ENCODE measurements at places on chromosomes 3 and 15.

- no peak for DNase-seq
These were observed 60.2 kb downstream of the GPD1L start for GRCh38 chr3:32166654-32167053.

DNA sequence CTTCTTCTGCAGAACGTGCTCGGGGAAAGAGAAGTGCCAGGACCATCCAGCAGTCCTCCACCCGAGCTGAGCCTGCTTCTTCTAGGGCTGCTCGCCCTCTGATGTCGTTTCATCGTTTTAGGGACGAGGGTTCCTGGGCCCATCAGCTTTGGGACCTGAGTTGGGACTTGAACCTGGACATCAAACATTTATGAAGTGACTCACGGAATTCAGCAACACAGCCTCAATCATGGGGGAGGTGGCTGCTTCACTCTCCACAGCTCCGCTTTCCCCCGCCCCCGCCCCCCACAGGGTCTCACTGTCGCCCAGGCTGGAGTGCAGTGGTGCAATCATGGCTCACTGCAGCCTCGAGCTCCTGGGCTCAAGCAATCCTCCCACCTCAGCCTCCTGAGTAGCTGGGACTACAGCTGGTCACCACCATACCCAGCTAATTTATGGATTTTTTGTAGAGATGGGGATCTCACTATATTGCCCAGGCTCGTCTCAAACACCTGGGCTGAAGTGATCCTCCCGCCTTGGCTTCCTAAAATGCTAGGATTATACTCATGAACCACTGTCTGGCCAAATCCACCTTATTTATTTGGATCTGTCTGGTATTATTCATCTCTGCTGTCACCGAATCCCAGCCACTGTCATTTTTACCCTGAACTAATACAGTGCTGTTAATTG is 725 bp upstream of the SCAMP2 start:
- DNase-seq, result no peak

DNA sequence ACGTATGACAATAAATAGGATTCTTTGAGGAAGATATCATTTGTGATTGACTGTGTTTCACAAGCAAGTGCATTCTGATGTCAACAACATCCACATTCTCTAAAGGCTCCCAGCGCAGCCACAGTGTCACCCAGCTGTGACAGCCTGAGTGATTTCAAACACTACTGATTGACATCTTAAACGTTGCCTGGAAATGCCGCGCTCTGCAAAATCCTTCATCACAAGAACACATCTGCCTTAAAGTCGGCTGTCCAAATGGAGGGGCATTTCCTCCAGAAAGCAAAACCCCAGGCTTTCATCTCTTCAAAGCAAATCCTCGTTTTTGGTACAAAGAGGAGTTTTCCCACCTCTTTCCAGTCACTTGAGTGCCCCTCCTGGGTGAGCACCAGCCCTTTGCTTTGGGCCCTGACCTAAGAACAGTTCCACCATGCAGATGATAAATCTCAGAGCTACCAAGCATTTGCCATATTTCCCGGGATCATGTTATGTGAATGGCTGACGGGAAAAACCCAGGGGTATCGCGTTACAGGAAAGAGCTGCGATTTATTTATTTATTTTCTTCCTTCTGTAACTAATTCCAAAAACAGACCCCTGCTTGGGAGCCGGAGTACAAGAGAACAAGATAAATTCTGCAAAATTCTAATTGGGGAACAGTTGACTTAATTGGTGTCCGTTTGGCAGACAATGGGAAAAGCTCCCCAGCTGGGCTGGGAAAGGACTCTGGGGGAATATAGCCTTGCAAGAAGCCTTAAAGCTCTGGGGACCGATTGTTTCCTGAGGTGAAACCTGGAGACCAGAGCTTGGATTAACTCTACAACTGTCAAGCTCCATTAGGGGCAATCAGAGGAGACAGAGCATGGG is 703.8 kb upstream of the NR2F2 start:
- no peak for DNase-seq

- DNase-seq, result no peak
These were observed 30.1 kb downstream of the TOMM70 start for GRCh38 chr3:100370756-100371155.

GRCh38 chr3:39323494-39323893 is 6.0 kb upstream of the CCR8 start:
- DNase-seq, result no peak

DNA sequence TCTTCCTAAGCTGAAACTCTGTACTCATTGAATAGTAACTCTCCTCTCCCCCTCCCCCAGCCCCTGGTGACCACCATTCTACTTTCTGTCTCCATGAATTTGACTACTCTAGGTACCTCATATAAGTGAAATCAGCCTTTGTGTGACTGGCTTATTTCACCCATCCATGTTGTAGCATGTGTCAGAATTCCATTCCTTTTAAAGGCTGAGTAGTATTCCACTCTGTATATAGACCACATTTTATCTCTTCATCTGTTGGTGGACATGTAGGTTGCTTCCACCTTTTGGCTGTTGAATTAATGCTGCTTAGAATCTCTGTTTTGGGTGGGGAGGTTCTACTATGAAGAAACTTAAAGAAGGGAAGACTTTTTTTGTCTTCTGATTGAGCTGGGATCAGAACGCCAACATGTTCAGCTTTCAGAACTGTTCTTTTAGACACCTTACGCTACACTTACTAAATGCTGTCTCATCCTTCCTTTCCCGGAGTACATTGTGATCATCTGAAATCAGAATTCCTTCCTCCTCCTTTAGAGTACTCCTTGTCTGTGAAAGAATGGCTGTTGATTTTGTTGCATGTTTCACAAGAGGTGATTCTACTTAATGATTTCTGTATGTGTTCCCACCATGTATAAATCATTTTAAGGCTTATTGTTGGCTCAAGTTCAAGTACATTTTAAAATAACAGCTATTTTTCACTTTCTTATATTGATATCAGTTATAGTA is 50.3 kb downstream of the MRPS25 start:
- no peak for DNase-seq

All from hematopoietic multipotent progenitor cell (in vitro differentiated cells).